ENCODE measurements at places on chromosomes 7 and 10. TPM values are rescaled to one million over a fixed set of nuclear protein-coding genes. Genes with fewer than 3 reads are reported as not detected.

DNA sequence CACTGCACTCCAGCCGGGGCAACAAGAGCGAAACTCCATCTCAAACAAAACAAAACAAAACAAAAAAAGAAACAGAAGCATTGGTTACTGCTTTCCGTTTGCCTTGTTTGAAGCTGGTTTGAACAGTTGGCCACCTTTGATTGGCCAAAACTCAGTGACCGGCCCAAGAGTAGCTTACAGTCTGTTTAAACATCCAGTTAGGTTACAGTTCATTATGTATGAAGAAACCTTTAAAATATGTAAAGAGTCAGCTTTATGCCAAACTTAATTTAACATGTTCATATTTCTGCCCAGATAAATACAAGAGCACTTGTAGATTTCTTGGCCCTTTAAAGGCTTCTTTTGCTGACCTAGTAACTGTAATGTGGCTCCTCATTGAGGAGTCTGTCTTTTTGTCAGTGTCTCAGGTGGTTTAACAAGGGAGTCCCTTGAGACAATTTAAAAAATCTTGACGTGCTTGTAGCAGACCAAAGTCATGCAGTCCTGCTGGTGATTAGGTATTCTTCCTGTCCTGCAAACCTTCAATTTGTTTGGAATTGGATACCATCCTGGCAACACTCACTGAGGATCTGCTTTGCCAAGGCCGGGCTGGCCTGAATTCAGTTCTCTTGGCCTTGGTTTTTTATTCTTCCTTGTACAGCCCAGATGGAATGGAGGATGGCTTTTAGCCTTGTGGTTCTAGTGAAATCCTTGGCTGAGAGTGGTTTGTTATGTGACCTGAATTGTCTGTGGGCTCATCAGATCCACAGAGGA, 128.9 kb downstream of the PLXDC2 start:
- no peak for DNase-seq

DNA sequence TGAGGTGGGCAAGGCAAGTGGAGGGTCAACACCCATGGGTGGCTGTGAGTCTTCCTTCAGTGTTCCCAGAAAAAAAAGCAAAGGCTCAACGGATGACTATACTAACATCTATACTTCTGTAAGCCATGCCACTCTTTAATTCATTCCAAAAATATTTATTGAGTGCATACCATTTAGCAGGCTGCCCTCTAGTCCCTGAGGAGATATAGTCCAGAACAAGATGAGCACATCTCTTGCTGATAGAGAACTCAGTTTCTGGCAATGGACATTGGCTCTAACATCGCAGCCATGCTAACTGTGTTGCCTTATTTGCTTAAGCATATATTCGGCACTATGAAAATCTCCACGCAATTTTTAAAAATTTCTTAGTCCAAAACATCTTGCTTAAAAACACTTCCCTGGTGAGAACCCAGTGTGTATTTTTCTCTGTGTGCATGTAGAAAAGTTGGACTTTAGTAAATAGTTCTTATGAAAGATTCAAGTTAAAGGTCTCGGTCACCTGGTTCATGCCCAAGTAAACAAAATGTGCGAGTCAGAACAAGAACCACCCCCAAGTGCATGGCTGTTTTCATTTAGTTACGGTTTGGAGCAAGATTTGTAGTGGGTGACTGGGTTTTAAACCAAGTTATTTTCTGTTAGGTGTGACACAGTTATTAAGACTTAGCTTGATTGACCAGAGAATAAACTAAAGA, 69.8 kb downstream of the MET start:
- no peak for DNase-seq

DNA sequence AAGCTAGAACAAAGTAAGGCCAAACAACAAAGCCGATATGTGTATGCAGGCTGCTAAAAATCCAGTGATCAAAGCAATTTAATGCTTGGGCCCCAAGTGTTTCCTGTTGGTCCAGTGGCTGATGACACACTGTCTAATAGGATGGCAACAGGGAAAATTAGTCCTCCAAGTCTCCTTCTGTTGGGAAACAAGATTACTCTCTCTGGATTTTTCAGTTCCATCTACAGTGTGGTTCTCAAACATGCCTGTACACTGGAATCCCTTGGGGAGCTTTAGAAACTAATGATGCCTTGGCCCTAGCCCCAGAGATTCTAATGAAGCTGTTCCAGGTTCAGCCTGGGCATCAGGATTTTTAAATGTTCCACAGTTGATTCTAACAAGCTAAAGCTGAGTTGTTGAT, 198.7 kb downstream of the AHR start:
- DNase-seq: no peak

CTBP2 gene
- total RNA-seq: 183 TPM

OPALIN gene
- not detected for total RNA-seq

NEUROG3 gene
- 7.3 TPM for total RNA-seq

HPSE2 gene
- total RNA-seq: 0.10 TPM

- DNase-seq: no peak
These were observed 28.9 kb downstream of the PPP1R3C start for GRCh38 chr10:91603931-91604331.

GRCh38 chr10:43695321-43695720, 46.6 kb upstream of the ZNF32 start:
- no peak for DNase-seq

DNA sequence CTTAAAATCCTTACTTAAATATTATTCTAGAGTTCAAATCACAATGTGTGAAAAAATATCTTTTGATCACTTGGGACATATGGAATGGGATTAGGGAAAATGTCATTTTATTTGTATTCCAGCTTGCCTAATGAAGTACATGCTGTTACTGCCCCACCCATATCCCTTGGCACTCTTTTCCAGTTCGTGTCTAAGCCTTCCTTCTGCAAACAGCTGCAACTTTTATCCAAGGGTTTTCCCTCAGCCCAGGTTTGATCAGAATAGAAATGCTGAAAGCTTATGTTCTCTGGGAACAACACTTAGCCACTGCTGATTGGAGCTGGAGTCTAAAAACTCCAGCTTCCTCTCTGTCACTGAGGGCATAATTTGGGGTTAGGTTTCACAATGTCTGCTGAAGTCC, 214.1 kb upstream of the FAM3C start:
- no peak for DNase-seq

DNA sequence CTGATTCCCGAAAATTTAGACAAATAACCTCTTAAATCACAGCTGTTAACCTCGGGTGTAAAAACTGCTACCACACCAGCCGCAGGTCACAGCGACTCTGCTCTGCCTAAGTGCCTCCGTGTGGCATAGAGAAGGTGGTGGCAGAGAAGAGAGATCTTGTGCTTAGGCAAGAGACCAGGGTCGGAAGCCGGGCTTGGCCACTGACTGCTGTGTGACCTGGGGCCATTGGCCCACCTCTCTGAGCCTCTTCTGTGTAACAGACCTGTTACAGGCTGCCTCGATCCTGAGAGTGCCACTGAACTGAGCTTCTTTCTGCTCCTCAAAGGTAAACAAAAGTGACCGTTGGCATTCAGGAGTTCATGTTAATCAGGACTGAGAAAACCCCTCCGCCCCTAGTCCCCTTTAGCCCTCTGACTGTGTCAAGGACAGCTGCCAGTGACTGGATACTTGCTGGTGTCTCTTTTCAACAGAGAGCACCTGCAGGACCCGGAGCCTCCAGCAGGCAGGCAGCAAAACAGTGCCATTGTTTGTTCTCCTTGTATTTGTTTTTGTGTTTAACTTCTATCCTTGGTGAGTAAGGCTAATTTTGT, 36.5 kb downstream of the ZMIZ1 start:
- DNase-seq: no peak

GRCh38 chr7:5360451-5360850, 63.2 kb downstream of the TNRC18 start:
- no peak for DNase-seq

C7orf33 gene
- total RNA-seq: not detected

DNA sequence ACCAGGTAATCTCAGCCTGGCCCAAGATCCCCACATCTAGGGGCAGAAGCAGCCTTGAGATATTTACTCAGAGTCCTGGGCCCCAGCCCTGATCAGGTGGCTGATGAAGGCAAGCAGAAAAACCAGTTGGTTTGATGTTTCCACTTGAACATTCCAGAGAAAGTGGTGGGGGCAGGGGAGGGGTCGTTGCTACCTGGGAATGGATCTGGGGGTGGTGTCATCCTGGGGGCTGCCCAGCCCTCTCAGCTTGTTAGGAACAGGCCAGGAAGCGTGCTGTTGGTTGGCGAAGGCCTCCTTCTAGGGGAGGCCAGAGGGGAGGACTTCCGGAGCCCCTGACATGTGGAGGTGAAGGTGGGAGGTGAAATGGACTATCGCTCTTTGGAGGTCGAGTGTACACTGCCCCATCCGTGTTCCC, 3.7 kb upstream of the ABHD11 start:
- DNase-seq: peak; percentile 65

- no peak for DNase-seq
These were observed 135.3 kb downstream of the PTPN20 start for GRCh38 chr10:47046321-47047126.

- no peak for DNase-seq
These were observed 25.8 kb upstream of the SFMBT2 start for GRCh38 chr10:7436490-7437100.

GRCh38 chr7:79199266-79199665, 254.2 kb downstream of the MAGI2 start:
- DNase-seq: no peak

TMEM243 gene
- total RNA-seq: 15.9 TPM

GRCh38 chr7:133052401-133052756, 29.5 kb downstream of the CHCHD3 start:
- no peak for DNase-seq

PON3 gene
- not detected for total RNA-seq

All from progenitor cell of endocrine pancreas (in vitro differentiated cells).